ENCODE measurements at places on chromosomes 11 and 22. TPM values are rescaled to one million over a fixed set of nuclear protein-coding genes. Genes with fewer than 3 reads are reported as not detected.

Gene SLCO2B1
- total RNA-seq: not detected

Gene CBLIF
- not detected for total RNA-seq

Gene OR6A2
- total RNA-seq: not detected

Gene APOBEC3H
- 54.3 TPM for total RNA-seq

Gene LRRN4CL
- 0.40 TPM for total RNA-seq

Gene NUP50
- total RNA-seq: 183 TPM

Gene HBE1
- total RNA-seq: not detected

Gene OR51I2
- total RNA-seq: not detected

Gene OOSP1
- total RNA-seq: not detected

Gene TYR
- not detected for total RNA-seq

Gene IGLL5
- not detected for total RNA-seq

Gene PANX2
- 0.10 TPM for total RNA-seq

Gene C11orf87
- not detected for total RNA-seq

Gene TXNRD2
- 19.3 TPM for total RNA-seq

Gene RNF26
- 38.3 TPM for total RNA-seq

Gene YDJC
- total RNA-seq: 39.9 TPM

Gene MTA2
- 270 TPM for total RNA-seq

Gene OTOG
- not detected for total RNA-seq

Gene CHST1
- total RNA-seq: not detected

Gene OR8D4
- total RNA-seq: not detected

Gene SUSD2
- total RNA-seq: 1.1 TPM

Gene CARD18
- total RNA-seq: not detected

Gene KMT2A
- 102 TPM for total RNA-seq

Gene FAT3
- not detected for total RNA-seq

Gene CEP126
- 0.55 TPM for total RNA-seq

Gene NPTXR
- total RNA-seq: 1.1 TPM

Gene GNAZ
- 0.37 TPM for total RNA-seq

Gene OR52N4
- total RNA-seq: 0.89 TPM

Gene ASCC2
- total RNA-seq: 92.4 TPM

Gene AIFM3
- 0.25 TPM for total RNA-seq

Gene OR10A5
- not detected for total RNA-seq

Gene ZBTB16
- total RNA-seq: 7.4 TPM

Gene AHNAK
- 237 TPM for total RNA-seq

Gene SLC6A5
- not detected for total RNA-seq
